ENCODE measurements at places on chromosomes 13 and 19.

DNA sequence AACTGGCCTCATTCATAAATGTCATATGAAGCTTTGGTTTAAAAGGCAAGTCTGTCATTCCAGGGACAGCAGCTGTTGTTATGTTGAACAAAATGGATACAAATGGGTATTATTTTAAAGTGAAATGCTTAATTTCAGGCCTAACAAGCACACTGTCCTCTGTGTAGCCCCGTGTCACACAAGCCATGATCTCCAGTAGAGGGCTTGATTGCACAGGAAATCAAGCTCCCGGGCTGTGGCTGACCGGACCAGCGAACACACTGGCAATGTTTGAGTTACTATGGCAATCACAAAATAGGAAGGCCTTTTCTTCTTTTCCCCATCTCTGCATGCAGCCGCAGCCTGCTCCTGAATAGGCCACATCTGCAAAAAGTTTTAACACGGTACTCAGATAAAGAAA is 64.0 kb upstream of the GSX1 start:
- DNase-seq, result no peak

DNA sequence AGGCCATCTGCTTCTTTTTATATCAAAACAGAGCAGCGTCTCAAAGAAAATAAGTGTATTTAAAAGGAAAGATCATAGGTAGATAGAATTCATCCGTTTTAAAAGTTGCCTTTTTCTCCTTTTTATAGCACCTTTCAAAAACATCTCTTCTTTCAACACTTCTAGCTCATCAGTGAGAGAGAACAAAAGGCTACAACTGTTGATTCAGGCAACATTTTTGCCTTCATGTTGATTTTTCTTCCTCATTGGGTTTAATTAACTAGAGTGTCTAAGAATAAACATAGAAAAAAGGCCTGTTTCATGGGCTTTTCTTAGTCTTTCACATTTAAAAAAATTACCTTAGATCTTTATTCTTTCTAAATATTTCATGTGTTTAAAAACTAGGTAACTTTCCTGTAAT is 13.6 kb downstream of the COL4A2 start:
- no peak for DNase-seq

GRCh38 chr13:24040835-24041234 is 119.7 kb upstream of the SPATA13 start:
- no peak for DNase-seq

- no peak for DNase-seq
Measured at GRCh38 chr13:29953542-29953941, 103.1 kb upstream of the UBL3 start.

GRCh38 chr19:33390908-33391630 is 17.6 kb downstream of the CEBPG start:
- no peak for DNase-seq

- no peak for DNase-seq
Measured at GRCh38 chr13:23922005-23922932, 25.0 kb upstream of the C1QTNF9B start.

DNA sequence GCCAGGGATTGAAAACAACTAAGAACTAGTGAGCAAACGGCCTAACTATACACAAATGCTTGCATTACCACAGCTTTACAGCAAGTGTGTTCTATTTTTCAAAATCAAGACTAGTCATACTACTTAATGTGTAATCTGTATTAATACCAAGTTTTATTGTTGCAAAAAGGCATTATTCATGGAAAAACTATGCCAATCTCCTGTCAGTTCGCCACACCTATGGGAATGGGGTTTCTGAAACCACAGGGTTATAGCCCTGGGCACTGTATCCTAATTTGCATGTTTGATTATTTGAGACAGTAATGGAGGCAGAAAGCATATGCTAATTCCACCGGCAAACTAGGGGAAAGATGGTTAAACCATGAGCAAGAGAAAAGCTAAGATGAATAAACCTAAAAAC is 14.3 kb downstream of the GAS6 start:
- DNase-seq, result no peak

DNA sequence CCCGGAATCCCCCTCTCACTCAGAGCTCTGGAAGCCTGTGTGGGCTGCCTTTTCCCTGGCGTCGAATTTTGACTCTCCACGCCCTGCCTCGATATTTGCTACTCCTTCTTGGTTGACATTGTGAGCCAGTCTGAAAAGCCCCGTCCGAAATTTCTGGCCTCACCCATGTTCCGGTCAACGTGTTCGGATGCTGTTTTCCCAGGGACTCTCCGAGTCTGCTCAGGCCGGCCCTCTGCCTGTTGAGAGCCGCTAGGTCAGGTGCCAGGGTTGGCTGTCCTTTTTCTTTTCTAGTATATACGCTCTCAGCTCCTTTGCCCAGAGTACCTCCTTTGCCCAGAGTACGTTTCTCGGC is 6.8 kb upstream of the DGKH start:
- DNase-seq, result no peak

- DNase-seq, result no peak
Measured at GRCh38 chr19:55601084-55601483, 996 bp downstream of the ZNF524 start.

DNA sequence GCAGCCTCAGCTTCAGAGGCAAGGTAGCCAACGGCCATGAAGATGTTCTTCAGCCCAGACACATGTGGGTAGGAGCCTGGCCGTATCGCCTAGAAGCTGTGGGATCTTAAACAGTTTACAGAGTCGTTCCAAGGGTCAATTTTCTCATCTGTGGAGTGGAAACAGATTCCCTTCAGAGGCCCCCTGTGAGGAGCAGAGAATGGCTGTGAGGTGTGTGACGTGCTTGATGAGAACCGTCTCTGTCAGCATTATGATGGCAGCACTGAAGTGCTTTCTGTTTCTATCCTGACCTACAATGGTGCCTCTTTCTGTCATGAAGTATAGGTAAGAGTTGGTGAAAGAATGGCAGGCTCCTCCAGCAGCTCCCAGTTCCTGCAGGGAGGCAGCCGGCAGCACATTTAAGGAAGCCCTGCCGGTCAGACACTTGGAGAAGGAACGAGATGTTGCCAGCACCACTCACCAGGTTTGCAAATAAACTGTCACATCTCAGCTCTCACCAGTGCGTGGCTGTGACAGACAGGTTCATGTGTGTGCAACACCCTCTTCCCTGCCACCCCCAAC is 277.3 kb downstream of the FOXO1 start:
- peak; percentile 25 for DNase-seq

DNA sequence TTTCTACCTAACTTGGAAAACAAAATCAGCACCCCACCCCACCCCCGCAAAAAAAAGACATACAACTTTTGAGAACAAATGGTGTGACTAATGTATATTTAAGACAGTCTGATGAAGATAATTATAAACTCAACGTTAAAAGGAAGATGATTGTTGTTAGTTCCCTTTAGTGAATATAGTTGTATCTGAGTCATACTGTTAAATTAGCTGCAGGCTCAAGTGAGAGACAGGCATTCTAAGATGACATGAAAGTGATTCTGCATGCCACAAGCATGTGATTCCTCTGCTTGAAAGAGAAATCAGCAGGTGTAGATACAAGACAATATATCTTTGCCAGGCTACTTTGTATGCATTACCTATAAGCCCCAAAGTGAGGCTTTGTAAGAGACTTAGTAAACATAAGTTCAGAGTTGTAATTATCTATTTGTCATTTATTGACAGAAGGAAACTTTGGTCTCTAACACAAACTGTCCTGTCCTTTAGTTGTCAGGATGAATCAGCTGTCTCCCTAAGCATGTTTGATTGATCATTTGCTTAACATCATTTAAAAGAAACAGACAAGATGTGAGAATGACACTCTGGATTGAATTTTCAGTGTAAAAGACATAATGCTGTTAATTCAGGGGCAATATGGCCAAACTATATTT is 319.4 kb upstream of the HTR2A start:
- no peak for DNase-seq

GRCh38 chr13:23321535-23322241 is 111.8 kb downstream of the SACS start:
- no peak for DNase-seq

DNA sequence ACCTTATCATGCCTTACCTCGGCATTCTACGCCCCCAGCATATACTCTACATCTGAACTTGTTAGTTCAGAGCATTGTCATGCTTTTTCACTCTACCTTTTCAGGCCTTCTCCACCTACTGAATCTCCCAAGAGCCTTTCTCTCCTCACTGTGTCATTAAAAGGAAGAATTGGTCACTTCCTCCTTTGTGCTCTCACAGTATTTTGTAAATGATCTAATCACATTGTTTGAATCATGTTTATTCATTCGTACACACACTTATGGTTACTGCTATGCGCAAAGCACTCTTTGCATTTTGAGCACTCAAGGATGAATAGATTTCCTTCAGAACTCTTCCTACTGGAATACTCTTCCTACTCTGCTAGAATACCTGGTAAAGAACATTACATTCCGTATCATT is 15.8 kb upstream of the ELF1 start:
- DNase-seq, result no peak

GRCh38 chr13:88217883-88218282 is 546.7 kb downstream of the SLITRK5 start:
- no peak for DNase-seq

GRCh38 chr13:81872581-81872980 is 1531.7 kb upstream of the SPRY2 start:
- DNase-seq, result no peak

- DNase-seq, result no peak
Measured at GRCh38 chr13:31545616-31546015, 193.7 kb upstream of the RXFP2 start.

GRCh38 chr13:69474011-69474685 is 633.5 kb upstream of the ATXN8OS start:
- DNase-seq, result no peak

DNA sequence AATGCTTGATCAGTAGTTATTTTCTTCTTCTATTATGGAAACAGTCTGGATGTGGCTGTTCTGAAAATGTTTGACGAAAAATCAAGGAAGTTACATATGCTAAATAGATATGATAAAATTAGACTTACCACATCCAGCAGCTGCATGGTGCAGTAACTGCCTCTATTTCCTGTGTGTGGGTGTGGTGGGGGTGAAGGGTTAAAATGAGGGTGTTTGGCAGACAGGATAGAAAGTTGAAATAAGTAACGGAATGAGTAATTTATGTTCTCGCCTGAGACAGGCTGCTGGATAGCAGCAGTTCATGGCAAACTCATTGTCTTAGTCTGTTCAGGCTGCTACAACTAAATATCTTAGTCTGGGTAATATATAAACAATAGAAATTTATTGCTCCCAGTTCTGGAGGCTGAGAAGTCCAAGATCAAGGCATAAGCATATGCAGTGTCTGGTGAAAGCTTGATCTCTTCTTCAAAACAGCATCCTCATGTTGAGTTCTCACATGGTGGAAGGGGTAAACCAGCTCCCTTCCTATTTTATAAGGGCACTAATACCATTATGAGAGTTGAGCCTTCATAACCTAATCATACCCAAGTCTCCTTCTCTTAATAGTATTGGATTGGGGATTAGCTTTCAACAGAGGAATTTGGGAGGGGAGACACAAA is 1248.9 kb downstream of the SLITRK5 start:
- no peak for DNase-seq

DNA sequence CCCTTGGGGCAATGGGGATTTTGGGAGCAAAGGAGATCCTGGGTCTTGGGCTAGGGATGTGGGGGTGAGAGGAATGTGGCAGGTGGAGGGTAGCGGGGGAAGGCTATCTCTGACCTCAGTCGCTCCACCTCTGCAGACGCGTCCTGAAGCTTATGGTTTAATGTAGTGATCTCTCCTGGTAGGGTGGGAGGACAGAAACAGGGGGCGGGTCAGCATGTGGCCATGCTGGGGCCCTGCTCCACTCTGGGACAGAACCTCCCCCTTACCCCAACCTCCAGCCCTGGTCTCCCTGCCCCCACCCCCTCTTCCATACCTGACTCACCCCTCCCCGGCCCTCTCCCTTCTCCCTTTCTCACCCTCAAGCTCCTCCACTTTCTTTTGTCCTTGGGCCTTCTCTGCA is 1.4 kb downstream of the BST2 start:
- no peak for DNase-seq

GRCh38 chr19:35205733-35206323 is 22.7 kb downstream of the FAM187B start:
- DNase-seq, result no peak

DNA sequence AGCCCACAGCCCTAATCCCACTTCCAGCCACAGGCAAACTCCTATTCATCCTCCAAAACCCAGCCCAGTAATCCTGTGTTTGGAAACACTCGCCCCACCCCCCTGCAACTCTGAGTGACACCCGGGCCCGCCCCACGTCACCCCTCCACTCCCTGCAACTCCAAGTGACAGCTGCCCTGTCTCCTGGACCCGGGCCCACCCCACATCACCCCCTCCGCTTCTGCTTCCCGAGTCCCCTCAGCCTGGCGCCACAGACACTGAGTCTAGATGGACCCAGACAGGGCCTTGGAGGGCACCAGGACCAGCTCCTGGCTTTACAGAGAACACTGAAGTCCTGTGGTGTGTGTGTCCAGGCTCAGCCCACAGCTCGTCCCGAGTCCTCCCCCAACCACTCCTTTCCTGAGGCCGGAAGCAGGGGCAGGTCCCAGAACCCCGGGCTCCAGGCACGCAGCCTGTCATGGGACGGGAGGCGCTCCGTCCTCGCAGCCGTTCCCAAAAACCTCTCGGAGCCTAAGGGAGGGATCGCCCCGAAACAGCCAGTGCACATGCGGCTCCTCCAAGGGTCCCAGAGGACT is 7.7 kb downstream of the REXO1 start:
- DNase-seq, result no peak

DNA sequence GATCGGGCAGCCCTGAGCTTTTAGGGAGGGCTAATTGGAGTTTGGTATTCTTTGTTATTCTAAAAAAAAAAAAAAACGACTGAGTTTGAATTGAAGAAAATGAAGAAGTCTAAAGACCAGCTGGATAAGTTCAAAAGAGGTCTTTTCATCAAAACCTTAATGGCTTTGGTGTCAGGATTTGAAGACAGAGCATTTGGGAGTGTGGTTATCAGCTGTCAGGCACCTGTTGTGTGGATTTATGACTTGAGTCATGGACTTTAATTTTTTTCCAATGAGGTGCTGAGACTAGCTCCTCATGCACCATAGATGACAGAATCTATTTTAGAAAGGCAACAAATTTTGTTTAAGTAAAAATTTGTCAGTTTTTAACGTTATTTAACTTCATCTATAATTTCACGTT is 72.5 kb downstream of the FREM2 start:
- no peak for DNase-seq

DNA sequence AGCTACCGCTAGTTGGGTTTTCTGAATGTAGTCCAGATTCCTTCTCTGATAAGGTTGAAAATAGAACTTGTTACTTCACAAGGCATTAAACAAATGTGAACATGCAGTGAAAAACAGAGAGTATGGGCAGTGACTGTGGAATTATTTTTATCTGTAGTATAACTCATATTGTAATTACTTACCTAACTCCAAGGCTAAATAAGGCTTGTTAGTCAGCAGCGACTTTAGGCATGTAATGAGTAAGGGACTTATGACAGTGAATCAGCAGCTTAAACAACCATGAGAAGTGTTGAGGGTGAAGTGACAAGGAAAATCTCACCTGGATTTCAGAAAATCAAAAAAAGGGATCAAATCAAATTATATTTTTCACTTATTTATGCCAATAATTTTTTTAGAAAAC is 1719.5 kb upstream of the MIR17HG start:
- DNase-seq, result no peak

DNA sequence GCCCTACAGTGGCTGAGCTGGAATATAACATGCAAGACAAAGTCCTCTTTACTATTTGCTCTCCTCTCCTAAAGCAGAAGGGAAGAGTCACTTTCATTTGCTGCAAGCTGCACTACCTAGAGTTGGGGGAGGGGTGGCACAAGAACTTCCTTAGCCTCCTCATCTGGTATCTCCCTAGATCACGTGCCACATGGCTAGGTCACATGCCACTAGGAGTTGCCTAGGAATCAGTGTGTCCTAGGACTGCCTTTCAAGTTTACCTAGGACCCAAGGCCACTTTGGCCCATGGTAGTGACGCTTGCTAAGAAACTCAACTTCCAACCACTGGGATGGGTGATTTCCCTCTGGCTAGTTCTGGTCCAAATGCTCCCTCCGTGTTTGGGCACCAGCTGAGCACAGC is 625.2 kb downstream of the DIAPH3 start:
- DNase-seq, result no peak

Measured in stimulated activated CD4-positive, alpha-beta T cell treated with anti-CD3 and anti-CD28 coated beads, TNF-alpha, amount 100 ng/mL, for 4 hours (primary cell).